ENCODE measurements at places on chromosomes 13 and 19.

DNA sequence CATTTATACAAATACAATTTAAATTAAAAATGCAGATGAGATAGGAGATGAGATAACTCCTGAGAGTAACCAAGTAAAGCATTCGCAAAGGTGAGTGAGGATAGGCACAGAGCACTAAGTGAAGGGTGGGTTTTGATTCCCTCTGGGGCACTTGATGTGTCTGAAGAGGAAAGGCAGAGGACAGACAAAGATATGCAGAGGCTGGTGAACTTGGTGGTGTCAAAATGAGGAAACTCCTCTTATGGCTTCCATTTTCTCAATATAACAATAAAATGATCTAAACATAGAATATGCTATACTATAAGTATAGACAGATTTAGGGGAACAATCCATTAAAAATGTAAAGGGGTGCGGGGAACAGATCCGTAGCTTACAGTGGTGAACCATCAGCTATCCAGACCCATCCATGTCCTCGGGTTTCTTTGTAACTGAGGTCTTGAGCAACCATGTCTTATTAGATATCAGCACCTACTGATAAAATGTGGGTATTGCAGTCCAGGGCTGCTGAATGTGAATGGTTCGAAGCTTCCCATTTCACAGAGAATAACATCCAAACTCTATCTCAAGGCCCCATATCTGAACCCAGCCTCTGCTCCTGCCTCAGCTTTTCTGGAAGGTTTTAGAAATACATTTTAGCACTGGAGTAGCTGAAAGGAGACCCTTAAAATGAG is 73.9 kb upstream of the SLC10A2 start:
- peak; percentile 65 for DNase-seq

DNA sequence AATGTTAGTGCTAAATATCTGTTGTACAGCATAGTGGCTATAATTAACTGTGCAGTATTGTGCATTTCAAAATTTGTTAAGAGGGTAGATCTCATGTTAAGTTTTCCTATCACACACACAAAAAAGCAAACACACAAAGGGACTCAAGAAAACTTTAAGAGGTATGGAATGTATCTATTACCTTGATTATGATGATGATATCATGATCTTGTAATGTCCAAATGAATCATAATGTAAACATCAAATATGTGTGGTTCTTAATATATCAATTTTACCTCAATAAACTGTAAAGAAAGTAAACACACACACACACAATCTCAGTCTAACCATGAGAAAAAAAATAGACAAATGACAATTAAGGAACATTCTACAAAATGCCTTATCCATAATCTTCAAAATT is 934.6 kb downstream of the SLITRK1 start:
- DNase-seq, result no peak

DNA sequence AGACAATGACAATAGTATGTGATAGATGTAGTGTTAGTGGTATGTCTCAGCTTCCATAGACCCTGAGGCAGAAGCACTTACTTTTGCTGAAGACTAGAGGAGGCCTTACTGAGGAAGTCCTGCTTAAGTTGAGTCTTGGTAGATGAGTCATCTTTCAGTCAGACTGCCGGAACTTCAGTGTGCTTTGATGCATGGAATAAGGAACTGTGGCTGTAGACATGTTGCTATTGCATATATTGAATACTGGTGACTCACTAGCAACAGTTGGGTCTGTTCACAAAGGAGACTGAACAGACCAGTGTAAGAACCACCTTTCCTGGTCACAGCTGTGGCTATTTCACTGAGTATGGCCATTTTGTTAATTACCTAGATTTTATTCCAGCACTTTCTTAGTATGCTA is 1000.6 kb downstream of the OLFM4 start:
- DNase-seq, result peak; percentile 99

DNA sequence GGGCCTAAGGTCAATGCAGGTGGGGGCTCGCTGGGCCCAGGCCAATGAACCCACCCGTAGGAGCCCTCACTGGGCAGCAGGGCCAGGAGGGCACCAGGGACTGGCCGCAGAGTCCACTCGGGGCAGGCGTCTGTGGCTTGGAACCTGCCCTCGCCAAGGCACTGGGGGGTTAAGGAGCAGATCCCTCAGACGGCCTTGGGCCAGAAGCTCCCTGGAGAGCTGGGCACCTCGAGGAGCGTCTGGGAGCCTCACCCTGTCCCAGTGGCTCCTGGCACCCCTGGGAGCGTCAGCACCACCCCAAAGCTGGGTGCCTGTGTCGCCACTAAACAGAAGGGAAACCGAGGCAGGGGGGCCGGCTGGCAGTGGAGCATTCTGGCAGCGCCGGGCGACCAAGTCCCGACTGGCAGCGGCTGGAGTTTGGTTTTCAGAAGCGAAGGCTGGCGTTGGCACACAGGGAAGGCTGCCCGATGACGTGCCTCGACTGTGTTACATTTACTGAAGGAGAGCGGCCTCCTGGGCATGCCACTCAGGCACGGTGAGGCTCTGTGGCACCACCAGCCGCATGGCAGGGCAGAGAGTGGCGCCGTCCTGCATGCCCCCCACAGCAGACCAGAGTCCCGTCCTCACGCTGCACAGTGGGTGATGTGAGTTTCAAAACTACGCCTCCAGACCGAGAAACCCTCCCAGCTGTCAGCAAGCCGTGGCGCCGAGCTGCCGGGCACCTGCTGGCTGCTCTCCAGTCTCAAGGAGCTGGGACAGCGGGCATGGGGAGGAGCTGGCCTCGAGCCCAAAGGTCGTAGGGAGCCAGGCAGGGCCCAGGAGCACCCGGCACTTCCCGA is 9.2 kb upstream of the MEX3D start:
- no peak for DNase-seq

DNA sequence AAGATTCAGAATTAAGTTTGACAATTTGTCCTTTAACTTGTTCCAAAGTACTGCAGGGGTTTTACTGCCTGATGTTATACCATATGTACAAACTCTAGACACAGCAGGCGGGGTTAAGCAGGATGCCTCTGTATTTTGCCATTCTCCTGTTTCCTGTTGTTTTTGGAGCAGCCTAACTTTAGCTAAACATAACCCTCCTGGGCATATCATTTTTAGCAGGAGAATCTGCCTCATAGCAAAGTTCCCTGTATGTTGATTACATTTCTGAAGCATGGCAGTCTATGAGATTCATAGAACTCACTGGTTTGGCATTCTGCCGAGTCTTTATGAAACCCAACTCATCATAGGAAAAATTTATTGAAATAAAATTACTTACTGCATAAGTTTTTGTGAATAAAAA is 5.2 kb downstream of the LHFPL6 start:
- DNase-seq, result no peak

DNA sequence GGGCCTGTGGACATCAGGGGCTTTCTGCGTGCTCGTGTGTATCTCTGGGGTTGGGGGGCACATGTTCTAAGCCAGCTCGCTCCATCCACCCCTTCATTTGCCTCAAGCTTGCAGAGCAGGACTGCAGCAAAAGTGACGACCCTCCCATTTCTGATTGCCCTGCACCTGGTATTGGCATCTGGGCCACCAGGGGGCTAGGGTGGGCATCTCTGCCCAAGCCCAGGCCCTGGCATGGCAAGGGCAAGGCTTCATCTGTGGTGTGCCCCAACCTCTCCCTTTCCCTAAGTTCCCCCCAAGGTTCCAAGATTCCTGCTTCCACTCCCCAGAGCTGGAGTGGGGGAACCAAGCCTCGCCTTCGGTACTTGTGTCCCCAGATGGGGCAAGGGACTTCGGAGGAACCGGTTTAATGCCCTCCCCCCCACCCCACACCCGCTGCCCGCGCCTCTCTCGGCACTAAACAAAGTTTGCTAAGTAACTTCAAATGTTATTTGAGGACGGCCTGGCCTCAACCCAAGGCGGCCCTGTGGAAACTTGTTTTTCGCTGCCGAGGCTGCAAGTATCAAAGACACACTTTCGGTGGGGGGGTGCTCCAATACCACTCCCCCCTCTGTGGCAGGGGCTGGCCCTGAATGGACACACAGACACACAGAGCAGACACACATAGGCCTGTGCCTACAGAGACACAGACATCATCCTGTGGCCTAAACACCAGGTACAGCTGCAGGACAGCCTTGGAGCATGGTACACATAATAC is 12.2 kb downstream of the NFIX start:
- DNase-seq, result no peak

DNA sequence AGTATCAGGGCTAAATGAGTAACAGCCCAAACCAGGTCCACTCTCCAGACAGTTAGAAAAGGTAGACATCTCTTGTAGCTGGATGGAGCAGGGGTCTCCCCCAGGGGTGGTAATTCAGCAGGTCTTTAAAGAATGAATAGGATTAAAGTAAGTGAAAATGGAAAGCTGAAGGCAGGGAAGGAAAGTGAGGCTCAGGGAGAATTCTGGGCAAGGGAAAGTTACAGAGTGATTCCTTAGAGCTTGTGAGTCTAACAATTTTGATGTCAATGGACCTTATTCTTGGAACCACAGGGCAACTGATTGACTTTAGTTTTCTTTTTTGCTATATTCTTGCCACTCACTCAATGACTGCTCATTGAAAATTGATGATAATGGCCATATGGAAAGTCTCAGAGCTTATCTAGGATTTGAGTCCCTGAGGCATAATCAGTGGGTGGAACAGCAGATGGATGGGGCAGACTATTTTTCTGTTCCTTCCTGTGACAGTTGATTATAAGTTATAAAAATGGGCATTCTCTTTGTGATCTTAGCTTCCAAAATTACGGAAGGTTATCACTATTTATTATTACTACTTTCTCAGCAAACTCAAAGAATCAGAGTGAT is 76.9 kb downstream of the LRCH1 start:
- no peak for DNase-seq

GRCh38 chr19:55809381-55810058 is 22.3 kb downstream of the NLRP11 start:
- peak; percentile 93 for DNase-seq

DNA sequence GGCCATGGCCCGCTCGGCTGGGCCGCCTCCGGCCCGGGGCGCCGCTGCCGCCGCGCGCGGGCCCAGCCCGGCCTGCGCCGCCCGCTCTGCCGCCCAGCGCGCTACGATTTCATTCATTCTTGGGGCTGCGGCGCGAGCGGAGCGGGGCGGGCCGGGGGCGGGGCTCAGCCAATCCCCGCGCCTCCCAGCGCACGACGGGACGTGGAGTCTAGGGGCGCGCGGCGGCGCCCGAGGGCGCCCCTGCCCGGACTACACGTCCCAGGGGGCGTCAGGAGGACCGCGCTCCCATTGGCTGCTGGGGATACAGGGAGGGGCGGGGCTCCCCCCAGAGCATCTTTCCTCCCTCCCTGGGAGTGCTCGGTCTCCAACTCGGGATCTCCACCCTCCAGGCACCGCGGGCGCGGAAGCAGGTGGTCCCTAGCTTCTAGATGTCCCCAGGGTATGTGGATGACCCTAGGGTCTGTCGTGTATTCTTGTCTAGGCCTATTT is 5.6 kb upstream of the DPF1 start:
- peak; percentile 45 for DNase-seq

- no peak for DNase-seq
These were observed at the start of gene NEK5 for GRCh38 chr13:52128714-52129700. Gene NEK5, minus strand, starts transcription at chr13:52129073. Its CDS starts 1,591 bp downstream, at chr13:52127482.

DNA sequence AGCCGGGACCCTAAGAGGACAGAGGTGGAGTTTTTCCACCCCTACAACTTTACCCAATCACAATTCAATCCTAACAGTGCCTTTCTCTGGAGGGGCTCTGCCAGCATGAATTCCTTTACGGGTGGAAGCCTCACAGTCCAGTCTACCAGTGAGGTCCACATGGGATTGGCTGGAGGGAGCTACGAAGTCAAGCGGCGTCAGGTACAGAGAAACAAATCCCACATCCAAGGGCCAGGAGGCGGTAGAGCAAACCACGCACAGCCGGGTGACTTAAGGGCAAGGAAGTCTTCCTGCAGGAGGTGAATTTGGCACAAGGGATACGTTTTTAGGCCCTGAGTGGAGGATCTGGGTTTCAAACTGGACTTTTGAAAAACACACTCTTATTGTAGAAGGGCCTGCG is 199.6 kb downstream of the UQCRFS1 start:
- no peak for DNase-seq

DNA sequence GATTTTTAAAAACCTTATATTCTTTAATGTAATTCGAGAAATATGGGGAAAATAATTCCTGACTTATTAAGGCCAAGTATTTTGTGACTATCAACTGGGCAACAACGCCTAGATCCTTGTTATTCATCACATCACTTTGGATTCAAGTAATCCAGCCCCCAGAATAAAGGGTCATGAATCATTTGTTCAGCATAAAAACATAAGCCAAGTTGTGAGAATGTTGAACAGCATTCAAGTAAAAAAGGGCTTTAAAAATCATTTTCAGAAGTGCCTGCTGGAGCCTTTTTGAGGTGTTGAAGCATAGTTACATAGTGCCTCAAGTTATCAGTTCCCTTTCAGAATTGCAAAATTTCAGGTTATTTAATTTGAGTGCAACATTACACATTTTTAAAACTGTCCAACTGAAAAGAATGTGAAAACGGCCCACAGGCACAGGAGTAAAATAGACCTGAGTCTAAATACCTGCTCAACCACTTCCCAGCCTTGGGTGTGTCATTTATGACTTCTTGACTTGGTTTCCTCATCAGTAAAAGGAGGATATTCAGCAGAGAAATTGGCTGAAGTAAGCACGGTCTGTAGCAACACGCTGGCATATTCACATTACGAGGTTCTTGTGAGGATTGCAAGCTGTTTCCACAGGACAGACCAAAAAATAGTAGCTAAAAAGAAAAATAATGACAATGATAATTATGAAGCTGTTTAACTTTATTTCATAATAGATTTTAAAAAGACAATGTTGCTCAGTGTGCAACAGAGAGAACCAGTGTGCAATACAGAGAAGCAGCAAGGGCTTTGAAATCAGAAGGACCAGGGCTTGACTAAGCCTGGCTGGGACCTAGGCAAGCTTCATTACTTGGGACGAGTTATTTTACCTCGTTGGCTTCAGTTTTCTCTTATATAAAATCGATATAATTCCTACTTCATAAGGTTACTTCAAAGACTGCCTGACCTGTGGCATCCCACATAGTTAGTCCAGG is 56.6 kb downstream of the MBNL2 start:
- DNase-seq, result no peak

Data from MV-4-11 (cell line).